GM23248 (cell line): ENCODE measurements at places on chromosomes 16 and 17.
A peak's percentile ranks its signal among the peaks of the same experiment; 100 is the strongest.

- DNase-seq, result no peak
Measured at GRCh38 chr17:39239640-39240314, 14.0 kb upstream of the STAC2 start.

DNA sequence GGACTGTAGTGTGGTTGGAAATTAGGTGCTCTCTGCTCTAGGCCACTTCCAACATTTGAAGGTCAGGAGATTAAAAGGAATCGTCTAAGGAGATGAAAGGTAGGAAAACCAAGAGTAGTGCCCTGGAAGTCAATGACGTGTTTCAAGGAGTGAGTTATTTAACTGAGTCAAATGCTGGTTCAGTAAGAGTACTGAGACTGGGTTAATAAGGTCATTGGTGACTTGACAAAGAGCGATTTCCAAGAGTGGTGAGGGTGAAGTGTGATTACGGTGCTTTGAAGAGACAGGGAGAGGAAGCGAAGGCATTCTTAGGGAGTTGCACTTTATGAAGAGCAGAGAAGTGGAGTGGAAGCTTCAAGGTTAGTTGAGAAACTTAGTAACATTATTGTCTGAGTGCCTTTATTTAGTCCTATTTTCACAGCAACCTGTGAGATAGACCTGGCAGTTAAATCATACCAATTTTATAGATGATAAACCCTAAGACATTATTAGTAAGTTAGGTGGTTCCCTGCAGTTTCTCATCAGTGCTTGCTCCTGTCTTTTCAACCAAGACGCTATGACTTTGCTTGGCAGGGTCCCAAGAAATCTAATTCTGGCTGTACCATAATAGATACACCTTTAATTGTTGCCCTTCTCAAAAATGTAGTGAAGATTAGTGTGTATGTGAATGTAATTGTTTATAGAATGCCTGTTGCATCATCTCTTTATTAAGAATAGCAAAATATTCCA is 5.9 kb downstream of the ZNF207 start:
- peak; percentile 23 for DNase-seq

GRCh38 chr17:56781906-56782305 is 51.8 kb downstream of the C17orf67 start:
- DNase-seq, result no peak

DNA sequence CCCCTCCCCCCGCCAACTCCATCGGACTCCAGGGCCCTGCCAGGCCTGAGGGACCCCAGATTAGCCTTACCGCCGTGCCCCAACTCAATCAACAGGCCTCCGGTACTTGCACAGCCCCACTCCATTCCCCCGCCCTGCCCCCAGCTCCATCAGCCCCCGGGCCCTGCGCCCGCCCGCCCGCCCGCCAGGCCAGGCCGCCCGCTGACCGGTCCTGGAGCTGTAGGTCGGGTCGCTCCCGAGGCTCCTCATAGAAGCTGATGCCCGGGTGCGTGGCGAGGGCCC is 308 bp downstream of the GTF3C1 start:
- DNase-seq, result no peak

DNA sequence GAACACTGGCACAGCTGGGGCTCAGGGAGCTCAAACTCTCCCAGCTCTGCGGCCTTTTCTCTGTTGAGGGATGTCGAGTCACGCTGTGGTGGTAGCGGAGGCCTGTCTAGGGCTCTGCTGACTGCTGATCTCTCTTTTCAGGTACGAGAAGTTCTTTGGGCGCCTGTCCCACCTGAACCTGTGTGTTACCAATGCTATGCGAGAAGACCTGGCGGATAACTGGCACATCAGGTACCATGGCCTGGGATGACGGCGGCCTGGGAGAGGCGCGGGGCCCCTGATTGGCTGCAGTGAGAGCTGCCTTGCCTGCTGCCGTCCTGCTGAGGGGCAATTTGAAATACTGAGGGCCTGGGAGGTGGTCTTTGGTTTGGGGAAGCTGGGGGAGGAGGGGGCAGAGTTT is 5.7 kb downstream of the ALG1 start:
- no peak for DNase-seq

GRCh38 chr17:40062329-40063186 is at the start of gene THRA:
TSS of gene THRA (plus strand) at chr17:40062965. CDS start at chr17:40074489, 11,524 bp downstream.
- DNase-seq, result peak; percentile 86

DNA sequence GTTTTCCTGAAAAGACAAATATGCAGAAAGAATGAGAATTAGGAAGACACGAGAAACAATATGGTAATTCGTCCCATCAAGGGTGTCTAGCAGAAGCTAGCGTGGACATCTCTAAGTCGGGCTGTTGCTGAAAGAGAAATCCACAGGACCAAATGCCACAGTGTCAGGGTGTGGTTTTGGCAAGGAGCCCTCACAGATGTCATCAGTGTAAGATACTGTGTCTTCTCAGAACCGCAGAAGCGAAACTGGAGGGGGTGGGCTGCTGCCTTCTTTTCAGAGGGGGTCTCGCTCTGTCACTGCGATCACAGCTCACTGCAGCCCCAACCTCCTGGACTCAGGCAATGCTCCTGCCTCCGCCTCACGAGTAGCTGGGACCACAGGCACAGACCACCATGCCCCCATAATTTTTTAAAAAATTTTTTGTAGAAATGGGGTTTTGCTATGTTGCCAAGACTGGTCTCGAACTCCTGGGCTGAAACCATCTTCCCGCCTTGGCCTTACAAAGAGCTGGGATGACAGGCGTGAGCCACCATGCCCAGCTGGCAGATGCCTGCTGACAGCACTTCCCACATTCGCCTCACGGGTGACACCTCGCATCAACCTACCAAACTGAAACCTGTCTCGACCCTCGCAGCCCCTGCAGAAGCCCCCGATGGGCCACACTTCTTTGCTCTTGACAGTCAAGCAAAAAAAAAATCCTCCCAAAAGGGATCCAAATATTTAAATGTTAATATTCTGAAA is 26.2 kb downstream of the TRAP1 start:
- peak; percentile 64 for DNase-seq

GRCh38 chr17:15513058-15513791 is 45.8 kb upstream of the CDRT4 start:
- peak; percentile 70 for DNase-seq

GRCh38 chr17:77317091-77317750 is 176.5 kb downstream of the SEC14L1 start:
- no peak for DNase-seq

DNA sequence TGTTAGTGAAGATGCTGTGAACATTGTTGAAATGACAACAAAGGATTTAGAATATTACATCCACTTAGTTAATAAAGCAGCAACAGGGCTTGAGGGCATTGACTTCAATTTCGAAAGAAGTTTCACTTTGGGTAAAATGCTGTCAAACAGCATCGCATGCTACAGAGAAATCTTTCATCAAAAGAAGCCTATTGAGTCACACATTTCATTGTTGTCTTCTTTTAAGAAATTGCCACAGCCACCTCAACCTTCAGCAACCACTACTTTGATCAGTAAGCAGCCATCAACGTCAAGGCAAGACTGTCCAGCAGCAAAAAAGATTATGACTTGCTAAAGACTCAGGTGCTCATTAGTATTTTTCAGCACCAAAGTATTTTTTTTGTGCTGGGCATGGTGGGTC is 13.2 kb upstream of the MAP2K6 start:
- DNase-seq, result no peak

- DNase-seq, result no peak
Measured at GRCh38 chr17:8091033-8091687, 3.6 kb upstream of the ALOX12B start.

- DNase-seq, result no peak
Measured at GRCh38 chr17:1119924-1120323, 59.9 kb downstream of the ABR start.

GRCh38 chr17:27512511-27513346 is 56.5 kb downstream of the KSR1 start:
- no peak for DNase-seq
